H54 (cell line): ENCODE measurements at places on chromosomes 5 and 9.

GRCh38 chr5:10838038-10838437 is 77.0 kb upstream of the DAP start:
- no peak for DNase-seq

GRCh38 chr9:96135076-96135752 is 166.8 kb downstream of the HSD17B3 start:
- DNase-seq = no peak

GRCh38 chr9:24041160-24041690 is 215.2 kb upstream of the ELAVL2 start:
- no peak for DNase-seq

DNA sequence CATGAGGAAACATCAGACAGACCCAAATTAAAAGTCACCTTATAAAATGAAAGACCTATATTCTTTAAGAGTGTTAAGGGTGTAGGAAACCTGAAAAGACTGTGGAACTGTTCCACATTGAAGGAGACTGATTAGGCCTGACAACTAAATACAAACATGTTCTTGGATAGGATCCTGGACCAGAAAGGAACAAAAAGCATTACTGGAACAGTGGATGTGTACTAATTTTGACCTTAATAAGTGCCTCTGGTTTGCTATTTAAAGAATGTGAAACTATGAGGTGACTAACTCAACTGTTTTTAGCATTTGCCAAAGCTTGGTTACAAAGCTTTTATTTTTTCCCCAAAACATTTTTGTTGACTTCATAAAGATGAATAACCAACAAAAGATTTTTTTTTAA is 340.6 kb downstream of the CAAP1 start:
- no peak for DNase-seq

DNA sequence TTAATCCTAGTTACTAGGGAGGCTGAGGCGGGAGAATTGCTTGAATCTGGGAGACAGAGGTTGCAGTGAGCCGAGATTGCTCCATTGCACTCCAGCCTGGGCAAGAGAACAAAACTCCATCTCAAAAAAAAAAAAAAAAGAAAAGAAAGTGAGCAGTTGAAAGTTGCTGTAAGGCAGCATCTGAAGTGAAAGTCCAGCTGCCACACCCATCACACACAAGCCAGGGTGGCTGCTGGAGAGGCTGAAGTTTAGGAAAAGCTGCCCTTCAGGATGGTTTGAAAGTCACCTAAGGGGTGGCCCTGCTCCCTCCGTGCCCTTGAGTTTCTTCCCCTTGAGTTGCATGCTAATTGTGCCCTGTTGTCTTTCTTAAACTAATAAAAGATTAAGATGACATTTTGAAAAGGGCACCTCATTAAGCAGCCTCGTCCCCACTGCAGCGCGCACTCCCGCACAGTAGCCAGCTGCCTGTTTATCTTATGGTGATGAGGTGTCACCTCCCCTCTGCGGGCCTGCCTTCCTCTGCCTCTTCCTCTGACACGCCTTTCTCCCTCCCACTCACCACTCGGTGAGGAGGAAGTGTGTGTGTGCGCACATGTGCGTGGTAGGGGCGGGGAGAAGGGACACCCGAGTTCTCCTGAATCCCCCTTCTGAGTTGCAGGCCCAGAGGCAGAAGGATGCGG is 104.2 kb upstream of the PANK3 start:
- DNase-seq = no peak

- no peak for DNase-seq
Observed at GRCh38 chr5:35067985-35068384, 20.2 kb upstream of the AGXT2 start.

DNA sequence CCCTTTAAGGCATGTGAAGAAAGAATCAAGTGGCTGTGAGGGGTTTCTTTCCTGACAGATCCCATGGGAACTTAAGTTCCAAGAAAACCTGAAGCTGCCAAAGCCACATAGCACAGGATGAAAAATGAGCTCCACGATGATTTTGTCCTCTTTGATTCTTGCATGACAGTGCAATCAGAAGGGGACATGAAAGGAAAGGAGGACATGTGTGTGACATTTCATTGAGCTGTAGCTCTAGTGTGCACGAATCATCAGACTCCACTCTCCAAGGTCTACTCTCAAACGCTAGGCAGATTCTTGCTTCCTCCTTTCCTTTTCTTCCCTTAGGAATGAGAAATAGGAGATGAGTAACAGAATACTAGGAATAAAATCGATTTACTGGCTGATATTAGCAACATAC is 142.0 kb downstream of the ZNF608 start:
- DNase-seq = no peak

GRCh38 chr5:76406673-76407072 is 3.6 kb downstream of the IQGAP2 start:
- no peak for DNase-seq

GRCh38 chr9:117815315-117815714 is 111.1 kb downstream of the TLR4 start:
- no peak for DNase-seq

- no peak for DNase-seq
Observed at GRCh38 chr9:88268886-88269285, 119.4 kb upstream of the SPIN1 start.

GRCh38 chr5:9454012-9454481 is 91.8 kb downstream of the SEMA5A start:
- no peak for DNase-seq

GRCh38 chr9:98134702-98135557 is 15.9 kb upstream of the TRIM14 start:
- no peak for DNase-seq

GRCh38 chr5:139686706-139687441 is 38.7 kb downstream of the CXXC5 start:
- no peak for DNase-seq

DNA sequence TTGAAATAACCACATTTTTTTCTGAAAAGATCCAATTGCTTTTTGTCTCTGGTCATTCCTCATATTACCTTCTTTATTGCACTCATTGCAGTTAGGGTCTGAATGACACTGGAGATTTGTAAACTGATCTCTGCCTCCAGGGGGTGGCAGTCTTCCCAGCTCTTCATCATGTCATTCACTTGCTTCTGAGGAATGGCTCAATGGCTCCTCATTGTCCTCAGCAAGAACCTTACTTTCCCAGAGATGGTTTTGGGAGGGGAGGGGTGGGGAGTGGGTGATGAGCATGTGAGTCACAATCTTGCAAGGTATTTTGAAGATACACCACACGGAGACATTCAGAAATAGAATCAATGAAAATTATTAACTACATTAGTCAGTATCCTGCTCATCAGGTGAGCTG is 159.8 kb upstream of the GAS1 start:
- DNase-seq = no peak

- no peak for DNase-seq
Observed at GRCh38 chr9:131884222-131884621, 144.3 kb upstream of the RAPGEF1 start.

GRCh38 chr5:165906871-165907270 is 2384.6 kb upstream of the WWC1 start:
- no peak for DNase-seq

DNA sequence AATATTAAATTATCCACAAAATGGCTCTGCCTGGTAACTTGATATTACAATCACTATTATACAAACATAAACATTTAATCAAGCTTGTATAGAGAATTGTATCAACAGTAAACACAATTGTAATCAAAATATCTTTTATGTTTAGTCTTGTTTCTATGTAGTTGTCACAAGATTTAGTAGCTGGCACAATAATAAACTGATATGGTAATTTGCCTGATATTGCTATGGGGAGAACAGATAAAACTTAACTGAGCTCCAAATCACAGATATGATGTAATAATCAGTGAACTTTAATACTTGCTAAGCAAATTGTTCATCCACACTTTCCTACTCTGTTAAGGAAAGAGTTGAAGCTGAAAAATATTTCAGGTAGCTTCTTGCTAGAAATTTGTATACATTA is 189.8 kb downstream of the MPDZ start:
- no peak for DNase-seq

DNA sequence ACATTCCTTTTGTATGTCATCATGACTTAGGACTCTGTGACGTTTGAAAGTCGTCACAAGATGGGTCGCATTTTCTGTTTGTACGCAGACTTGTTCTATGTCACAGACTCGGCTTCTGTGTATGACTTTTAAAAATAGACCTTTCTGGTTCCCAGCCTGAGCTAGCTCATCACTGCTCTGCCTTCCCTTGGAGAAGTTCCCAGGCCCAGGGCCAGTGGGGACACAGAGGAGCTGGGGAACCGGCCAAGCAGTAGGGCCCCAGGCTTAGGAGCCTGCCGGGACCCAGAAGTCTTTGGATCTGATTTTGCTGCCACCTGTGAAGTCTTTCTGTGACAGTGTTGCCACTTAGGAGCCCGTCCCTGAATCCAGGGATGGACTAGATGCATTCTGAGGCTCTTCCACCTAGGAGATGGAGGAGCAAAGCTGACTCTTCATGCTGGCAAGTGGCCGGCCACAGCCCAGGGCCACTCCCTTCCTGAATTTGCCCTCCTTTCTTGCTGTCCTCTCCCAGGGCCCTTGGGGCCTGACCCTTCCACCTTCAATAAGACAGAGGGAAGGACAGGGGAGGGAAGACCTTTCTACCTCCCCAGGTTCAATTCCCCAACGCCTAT is 18.1 kb upstream of the UBE2QL1 start:
- DNase-seq = no peak

DNA sequence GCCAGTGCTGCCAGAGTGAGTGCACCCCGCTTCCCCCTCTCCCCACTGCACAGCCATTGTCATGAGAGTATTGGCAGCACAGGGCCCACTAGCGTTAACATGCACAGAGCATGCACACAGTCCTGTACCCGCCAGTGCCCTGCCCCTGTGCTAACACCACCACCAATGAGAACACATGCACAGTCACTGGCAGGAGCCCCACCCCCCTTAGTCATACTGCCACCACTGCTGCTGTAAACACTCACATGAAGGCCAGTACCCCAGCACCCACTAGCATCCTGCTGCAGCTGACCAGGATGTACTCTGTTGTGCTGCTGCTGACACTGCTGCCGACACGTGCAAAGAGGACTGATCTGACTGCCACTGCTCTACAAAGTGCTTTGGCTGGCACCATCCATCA is 19.5 kb upstream of the RANBP6 start:
- DNase-seq = peak; percentile 30

GRCh38 chr5:169817031-169817430 is 163.3 kb downstream of the INSYN2B start:
- no peak for DNase-seq

GRCh38 chr5:119630752-119631440 is 1.5 kb downstream of the FAM170A start:
- DNase-seq = no peak

GRCh38 chr5:5649641-5650040 is 227.2 kb downstream of the ICE1 start:
- DNase-seq = no peak

- no peak for DNase-seq
Observed at GRCh38 chr5:17346811-17347210, 129.4 kb downstream of the BASP1 start.
